ENCODE measurements at places on chromosomes 11 and 22. TPM values are rescaled to one million over a fixed set of nuclear protein-coding genes. Genes with fewer than 3 reads are reported as not detected.
A peak's percentile ranks its signal among the peaks of the same experiment; 100 is the strongest.

The LMO2 gene
- total RNA-seq: not detected

GRCh38 chr22:46070803-46071450 lies 79.4 kb upstream of the PPARA start:
- peak overlapping the region; percentile 80 for H3K4me3 ChIP-seq
- peaks cover 44% of the 10 kb centered on the region for H3K4me1 ChIP-seq
- H3K27me3 ChIP-seq: no peaks in the 10 kb centered on the region
- H3K27ac ChIP-seq: no peak overlapping the region

DNA sequence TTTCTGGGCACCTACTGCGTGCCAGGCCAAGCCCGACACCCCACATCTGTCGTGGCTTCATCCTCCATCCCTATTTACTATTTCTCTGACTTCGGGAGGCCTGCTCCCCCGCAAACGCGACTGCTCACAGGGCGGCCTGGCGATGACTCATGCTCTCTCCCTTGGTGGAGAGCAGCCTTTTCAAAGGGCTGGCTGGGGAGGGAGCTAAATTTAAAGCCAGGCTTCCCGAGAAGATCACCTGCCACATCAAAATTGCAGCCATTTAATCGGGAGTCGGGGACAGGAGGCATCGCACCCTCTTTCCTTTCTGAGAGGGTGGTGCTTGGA lies 24.9 kb upstream of the SHISAL1 start:
- no peaks in the 10 kb centered on the region for H3K4me1 ChIP-seq
- no peak overlapping the region for H3K4me3 ChIP-seq
- peaks cover 4% of the 10 kb centered on the region for H3K27me3 ChIP-seq
- no peaks in the 10 kb centered on the region for H3K36me3 ChIP-seq
- no peak overlapping the region for H3K27ac ChIP-seq
- peak; percentile 52 for DNase-seq

- no peak for DNase-seq
- H3K27ac ChIP-seq: no peak overlapping the region
- no peaks in the 10 kb centered on the region for H3K27me3 ChIP-seq
- no peaks in the 10 kb centered on the region for H3K36me3 ChIP-seq
Observed at GRCh38 chr11:28983780-28984179, 875.6 kb downstream of the METTL15 start.

- no peak overlapping the region for H3K4me3 ChIP-seq
- no peaks in the 10 kb centered on the region for H3K4me1 ChIP-seq
- no peak overlapping the region for H3K27ac ChIP-seq
- no peak for DNase-seq
- H3K27me3 ChIP-seq: peaks cover 18% of the 10 kb centered on the region
- no peaks in the 10 kb centered on the region for H3K36me3 ChIP-seq
Observed at GRCh38 chr11:66011239-66011784, 496 bp upstream of the CST6 start.

The TXN2 gene
- total RNA-seq: 99.1 TPM

DNA sequence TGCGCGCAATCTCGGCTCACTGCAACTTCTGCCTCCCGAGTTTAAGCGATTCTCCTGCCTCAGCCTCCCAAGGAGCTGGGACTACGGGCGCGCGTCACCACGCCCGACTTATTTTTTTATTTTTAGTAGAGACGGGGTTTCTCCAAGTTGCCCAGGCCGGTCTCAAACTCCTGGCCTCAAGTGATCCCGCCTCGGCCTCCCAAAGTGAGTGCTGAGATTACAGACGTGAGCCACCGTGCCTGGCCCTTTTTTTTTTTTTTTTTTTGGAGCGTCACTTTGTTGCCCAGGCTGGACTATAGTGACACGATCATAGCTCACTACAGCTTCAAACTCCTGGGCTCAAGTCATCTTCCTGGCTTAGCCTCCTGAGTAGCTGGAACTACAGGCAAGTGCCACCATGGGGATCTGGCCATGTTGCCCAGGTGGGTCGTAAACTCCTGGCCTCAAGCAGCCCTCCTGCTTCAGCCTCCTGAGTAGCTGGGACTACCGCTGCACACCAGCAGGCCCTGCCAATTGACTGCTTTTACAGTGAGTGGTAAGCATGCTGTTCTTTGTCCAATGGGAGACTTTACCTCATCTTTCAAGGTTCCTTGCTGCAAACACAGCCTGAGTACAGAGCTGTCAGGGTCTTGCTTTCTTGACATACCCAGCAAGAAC lies 600 bp upstream of the CENPM start:
- no peaks in the 10 kb centered on the region for H3K27me3 ChIP-seq
- peak overlapping the region; percentile 90 for H3K27ac ChIP-seq
- peaks cover 55% of the 10 kb centered on the region for H3K4me1 ChIP-seq

The OR51I1 gene
- total RNA-seq: not detected

- H3K27ac ChIP-seq: no peak overlapping the region
- H3K4me1 ChIP-seq: no peaks in the 10 kb centered on the region
- H3K27me3 ChIP-seq: peaks cover 4% of the 10 kb centered on the region
- H3K4me3 ChIP-seq: no peak overlapping the region
- DNase-seq: no peak
Observed at GRCh38 chr11:7306900-7307299, 55.2 kb downstream of the SYT9 start.

- H3K27me3 ChIP-seq: peaks cover 7% of the 10 kb centered on the region
- H3K36me3 ChIP-seq: no peaks in the 10 kb centered on the region
- DNase-seq: no peak
- H3K4me1 ChIP-seq: peaks cover 21% of the 10 kb centered on the region
Observed at GRCh38 chr11:45927332-45927683, 4.9 kb downstream of the LARGE2 start.

DNA sequence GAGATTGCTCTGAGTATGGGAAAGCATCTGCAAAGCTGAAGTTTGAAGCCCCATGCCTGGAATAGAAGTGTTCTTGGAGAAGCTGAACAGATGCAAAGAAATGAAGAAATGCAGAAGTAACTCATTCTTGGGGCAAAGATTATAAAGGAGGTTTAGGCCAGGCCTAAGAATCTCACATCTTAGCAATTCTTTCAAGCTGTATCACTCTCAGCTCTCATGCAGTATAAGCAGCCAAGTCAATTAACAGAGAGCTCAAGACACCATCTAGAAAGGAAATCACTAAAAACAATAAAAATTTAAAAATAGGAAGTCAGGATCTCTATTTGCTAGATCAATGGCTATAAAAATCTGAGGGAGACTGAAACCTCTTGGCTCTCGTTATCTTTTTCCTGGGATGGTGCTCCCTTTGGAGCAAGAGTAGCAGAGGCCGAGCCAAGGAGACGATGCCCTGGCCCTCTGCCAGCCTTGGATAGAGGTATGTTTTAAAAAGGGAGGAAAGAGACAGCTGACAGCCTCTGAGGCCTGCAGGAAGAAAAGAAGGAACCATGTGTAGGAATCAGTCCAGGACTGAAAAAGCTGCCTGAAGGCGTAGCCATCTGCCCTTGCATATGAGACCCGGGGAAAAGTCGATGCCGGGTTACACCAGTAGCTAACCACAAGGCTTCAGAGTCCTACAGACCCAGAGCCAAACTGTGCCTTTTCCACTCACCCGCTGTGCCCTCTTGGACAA lies 229.8 kb downstream of the BLID start:
- peaks cover 2% of the 10 kb centered on the region for H3K27me3 ChIP-seq
- H3K4me1 ChIP-seq: no peaks in the 10 kb centered on the region
- no peaks in the 10 kb centered on the region for H3K36me3 ChIP-seq
- no peak for DNase-seq
- H3K4me3 ChIP-seq: no peak overlapping the region
- H3K27ac ChIP-seq: no peak overlapping the region

The RTN4RL2 gene
- total RNA-seq: 0.33 TPM

The WNT7B gene
- total RNA-seq: not detected

The NRIP3 gene
- total RNA-seq: 2.2 TPM

GRCh38 chr11:22192642-22193347 lies at the start of gene ANO5:
Gene ANO5 (plus strand): TSS chr11:22193085. CDS start chr11:22193493, 408 bp downstream.
- peak; percentile 6 for DNase-seq
- H3K27me3 ChIP-seq: peaks cover 37% of the 10 kb centered on the region
- no peak within 1 kb of the TSS for H3K27ac ChIP-seq
- no peaks in the 10 kb centered on the region for H3K36me3 ChIP-seq

DNA sequence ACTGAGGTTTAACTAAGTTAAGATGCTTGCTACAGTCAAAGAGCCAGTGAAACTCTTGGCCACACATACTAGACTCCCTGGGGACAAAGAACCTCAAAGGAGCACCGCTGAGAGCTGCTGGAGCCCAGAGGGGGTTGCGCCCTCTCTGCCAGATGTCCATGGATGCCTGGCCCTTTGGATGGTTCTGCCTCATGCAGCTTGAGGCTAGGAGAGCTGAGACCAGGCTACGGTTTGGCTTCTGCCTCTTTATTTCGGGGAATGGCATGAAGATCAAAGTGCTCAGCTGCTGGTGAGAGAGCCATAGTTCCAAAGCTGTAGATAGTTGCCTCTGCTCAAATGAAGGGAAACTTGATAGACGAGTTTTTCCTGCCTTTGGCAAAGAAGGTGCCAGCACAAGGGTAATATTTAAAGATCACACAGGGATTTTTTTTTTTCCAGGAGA lies 43.0 kb downstream of the RASSF10 start:
- H3K4me1 ChIP-seq: peaks cover 6% of the 10 kb centered on the region
- no peak overlapping the region for H3K4me3 ChIP-seq
- peaks cover 25% of the 10 kb centered on the region for H3K27me3 ChIP-seq
- H3K27ac ChIP-seq: no peak overlapping the region

- H3K27me3 ChIP-seq: no peaks in the 10 kb centered on the region
- peak overlapping the region; percentile 100 for H3K27ac ChIP-seq
- peak overlapping the region; percentile 51 for H3K4me3 ChIP-seq
- DNase-seq: peak; percentile 75
Observed at GRCh38 chr11:44574610-44575287, 9.3 kb downstream of the CD82 start.

The TSPAN32 gene
- total RNA-seq: 7.6 TPM

The SLC5A1 gene
- not detected for total RNA-seq

GRCh38 chr11:35893796-35894475 lies 49.9 kb upstream of the LDLRAD3 start:
- no peak overlapping the region for H3K4me3 ChIP-seq
- H3K36me3 ChIP-seq: no peaks in the 10 kb centered on the region
- DNase-seq: no peak
- no peak overlapping the region for H3K27ac ChIP-seq
- H3K27me3 ChIP-seq: peaks cover 14% of the 10 kb centered on the region
- H3K4me1 ChIP-seq: no peaks in the 10 kb centered on the region

- H3K27ac ChIP-seq: no peak overlapping the region
- peaks cover 2% of the 10 kb centered on the region for H3K27me3 ChIP-seq
- no peak overlapping the region for H3K4me3 ChIP-seq
- peaks cover 4% of the 10 kb centered on the region for H3K4me1 ChIP-seq
- DNase-seq: no peak
Observed at GRCh38 chr11:78380615-78381051, 37.0 kb downstream of the GAB2 start.

- no peak overlapping the region for H3K4me3 ChIP-seq
- H3K27ac ChIP-seq: no peak overlapping the region
- no peaks in the 10 kb centered on the region for H3K36me3 ChIP-seq
- no peak for DNase-seq
Observed at GRCh38 chr11:57087991-57088390, 93.8 kb upstream of the LRRC55 start.

The GSTT4 gene
- not detected for total RNA-seq

The EHF gene
- total RNA-seq: 0.14 TPM

- H3K27me3 ChIP-seq: no peaks in the 10 kb centered on the region
- no peak overlapping the region for H3K27ac ChIP-seq
- no peak for DNase-seq
- no peak overlapping the region for H3K4me3 ChIP-seq
Observed at GRCh38 chr11:123601136-123601535, 53.3 kb downstream of the SCN3B start.

The AP5B1 gene
- total RNA-seq: 11.7 TPM

The ESAM gene
- total RNA-seq: 0.39 TPM

Data from activated CD4-positive, alpha-beta T cell treated with anti-CD3 and anti-CD28 coated beads for 36 hours (primary cell).